ENCODE measurements at places on chromosomes 13 and 19.

- no peak for DNase-seq
These were observed 32.8 kb downstream of the ELF1 start for GRCh38 chr13:40986101-40986856.

- DNase-seq, result no peak
These were observed 179.6 kb downstream of the RFC3 start for GRCh38 chr13:33997574-33997973.

GRCh38 chr19:39111593-39112199 is 13.9 kb upstream of the PAK4 start:
- no peak for DNase-seq

GRCh38 chr13:113350065-113350937 is 13.6 kb downstream of the GRTP1 start:
- no peak for DNase-seq

DNA sequence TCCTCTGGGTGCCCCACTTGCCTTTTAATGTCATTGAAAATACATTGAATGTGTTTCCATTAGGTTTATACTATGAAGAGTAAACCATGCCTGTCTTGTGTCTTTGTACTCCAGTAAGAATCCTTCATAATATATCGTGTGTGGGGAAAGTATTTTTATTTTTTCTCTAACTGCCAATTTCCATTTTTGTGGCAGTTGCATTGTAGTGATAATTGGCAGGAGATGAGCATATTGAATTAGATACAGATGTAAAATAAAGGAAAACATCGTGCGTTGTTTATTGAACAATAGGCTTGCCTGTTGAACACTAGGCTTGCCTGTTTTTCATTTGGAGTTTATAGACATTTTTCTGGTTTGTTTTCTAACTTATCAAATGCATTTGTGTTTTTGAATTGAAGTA is 218.8 kb downstream of the NBEA start:
- DNase-seq, result no peak

DNA sequence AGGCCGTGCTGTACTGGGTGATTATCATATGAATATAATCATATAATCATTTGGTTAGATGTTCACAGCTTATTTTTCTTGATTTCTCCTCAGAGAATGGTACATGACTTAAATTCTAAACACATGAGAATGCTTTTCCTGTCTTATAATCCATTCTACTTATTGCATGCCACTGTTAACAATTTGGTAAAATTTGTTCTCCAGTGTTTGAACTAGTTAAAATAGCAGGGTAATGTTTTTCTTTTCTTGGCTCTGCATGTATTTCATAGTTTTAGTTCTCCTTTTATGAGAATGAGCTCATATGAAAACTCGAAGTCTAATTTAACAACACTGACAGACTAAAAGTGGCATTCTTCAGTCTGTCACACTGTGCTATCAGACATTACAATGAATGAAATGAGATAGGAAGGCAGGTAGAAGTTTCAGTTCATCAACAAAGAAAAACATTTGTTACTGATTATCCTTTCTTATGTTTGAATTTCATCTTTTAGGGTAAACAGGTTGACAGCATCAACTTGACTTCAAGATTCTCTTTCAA is 10.2 kb downstream of the SPRYD7 start:
- no peak for DNase-seq

DNA sequence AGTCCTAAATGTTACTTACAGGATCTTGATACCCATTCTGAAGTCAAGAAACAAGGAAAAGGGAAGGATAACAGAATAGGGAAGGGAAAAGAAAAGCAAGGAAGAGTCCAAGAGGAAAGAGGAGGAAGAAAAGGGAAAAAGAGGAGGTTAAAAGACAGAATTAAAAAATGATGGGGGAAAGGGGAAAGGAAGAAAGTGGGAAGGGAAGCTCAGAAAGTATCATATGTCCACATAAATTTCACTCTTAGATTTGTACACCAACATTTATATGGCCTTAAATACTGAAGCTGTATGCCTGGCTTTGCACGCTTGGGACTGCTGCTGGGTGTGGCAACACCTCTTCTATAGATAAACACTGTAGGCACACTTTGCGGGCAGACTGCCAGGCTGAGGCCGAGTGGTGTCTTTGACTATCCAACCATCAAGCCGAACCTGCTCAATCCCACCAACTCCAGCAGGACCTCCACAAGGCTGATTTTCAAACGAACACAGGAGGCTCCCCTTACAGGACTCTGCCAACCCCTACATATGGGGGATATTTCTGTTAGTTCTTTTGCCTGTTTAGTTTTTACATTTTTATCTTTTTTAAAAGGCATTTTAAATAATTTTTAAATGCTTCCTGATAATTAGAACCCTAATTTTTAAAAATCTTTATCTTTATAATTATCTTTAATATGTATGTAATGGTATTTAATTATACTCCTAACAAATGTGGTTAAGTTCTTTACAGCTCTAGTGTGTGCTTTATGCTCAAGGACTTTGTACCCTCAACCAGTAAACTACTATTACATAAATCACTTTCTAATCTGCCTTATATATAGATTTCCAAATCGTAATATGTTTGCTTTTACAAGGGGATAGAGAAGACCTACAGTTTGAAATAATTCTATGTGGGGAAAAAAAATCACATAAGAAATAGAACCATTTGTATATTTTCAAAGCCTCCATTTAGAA is 154.2 kb downstream of the DIAPH3 start:
- DNase-seq, result no peak

DNA sequence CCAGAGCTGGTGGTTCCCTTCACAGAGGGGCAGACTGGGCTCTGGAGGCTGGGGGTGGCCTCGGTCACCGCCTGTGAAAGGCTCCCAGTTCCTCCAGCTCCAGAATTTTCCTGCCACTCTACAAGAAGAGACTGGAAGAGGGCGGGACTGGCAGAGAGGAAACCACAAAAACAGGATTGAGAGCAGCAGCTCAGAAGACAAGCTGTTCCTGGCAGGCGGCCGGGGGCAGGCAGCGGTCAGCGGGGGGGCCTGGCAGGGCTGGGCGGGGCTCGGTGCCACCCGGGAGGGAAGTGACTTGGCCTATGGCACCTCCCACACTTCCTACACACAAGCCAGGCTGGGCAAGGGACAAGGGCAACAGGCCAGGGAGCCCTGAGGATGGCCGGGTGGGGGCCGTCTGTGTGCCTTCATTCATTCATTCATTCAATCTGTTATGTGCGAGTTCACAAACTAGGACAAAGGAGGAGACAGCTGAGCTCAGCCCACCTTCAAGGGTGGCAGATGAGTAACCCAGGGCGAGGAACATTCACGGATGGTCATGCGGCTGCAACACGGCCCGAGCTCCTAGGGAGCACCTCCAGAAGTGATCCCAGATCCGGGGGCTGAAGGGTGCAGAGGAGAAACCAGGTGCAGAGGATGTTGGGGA is 16.9 kb upstream of the BTBD2 start:
- peak; percentile 39 for DNase-seq

GRCh38 chr19:3146677-3147100 is 10.9 kb downstream of the GNA15 start:
- peak; percentile 66 for DNase-seq

DNA sequence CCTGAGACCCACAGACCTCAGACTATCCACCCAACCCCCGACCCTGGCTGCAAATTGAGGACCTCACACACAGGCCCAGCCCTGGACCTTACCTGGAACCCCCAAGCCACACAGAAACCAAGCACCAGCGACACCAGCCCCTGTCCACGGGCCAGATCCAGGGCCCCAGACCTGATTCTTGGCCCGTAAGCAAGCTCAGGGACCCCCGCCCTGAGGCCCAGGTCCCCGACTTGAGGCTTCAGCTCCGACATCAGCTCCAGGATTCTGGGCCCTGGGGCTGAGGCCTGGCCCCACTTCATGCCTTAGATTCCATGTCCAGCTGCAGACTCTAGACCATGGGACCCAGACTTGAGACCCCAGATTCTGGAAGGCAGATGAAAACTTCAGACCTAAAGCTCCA is 6.3 kb downstream of the TTYH1 start:
- DNase-seq, result no peak

DNA sequence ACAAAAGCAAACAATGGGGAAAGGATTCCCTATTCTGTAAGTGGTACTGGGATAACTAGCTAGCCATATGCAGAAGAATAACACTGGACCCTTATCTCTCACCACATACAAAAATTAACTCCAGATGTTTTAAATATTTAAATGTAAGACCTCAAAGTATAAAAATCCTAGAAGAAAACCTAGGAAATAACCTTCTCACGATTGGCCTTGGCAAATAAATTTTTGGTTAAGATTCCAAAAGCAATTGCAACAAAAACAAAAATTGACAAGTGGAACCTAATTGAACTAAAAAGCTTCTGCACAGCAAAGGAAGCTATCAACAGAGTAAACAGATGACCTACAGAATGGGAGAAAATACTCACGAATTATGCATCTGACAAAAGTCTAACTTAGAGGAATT is 10.8 kb upstream of the TDRD3 start:
- no peak for DNase-seq

DNA sequence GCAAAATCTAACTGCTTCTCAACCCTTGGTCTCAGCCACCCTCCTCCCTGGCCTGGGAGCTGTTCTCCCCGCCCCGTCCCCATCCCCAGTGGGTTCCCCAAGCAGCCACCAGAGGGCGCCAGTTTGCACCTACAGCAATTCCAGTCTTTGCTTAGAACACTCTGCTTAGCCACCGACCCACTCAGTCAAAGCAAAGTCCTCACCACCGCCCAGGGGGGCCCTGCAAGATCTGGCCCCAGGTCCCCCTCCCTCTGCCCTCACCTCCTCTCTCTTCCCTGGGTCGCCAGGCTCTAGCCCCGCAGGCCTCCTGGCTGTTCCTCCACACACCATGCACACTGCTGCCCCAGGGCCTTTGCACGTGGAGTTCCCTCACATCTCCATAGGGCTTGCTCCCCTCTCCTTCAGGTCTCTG is 12.4 kb downstream of the TMEM143 start:
- peak; percentile 69 for DNase-seq

GRCh38 chr13:42977219-42977659 is 14.8 kb downstream of the EPSTI1 start:
- no peak for DNase-seq

GRCh38 chr19:3682741-3683404 is 17.4 kb downstream of the PIP5K1C start:
- no peak for DNase-seq

- DNase-seq, result no peak
These were observed 19.6 kb downstream of the IER2 start for GRCh38 chr19:13169769-13170168.

DNA sequence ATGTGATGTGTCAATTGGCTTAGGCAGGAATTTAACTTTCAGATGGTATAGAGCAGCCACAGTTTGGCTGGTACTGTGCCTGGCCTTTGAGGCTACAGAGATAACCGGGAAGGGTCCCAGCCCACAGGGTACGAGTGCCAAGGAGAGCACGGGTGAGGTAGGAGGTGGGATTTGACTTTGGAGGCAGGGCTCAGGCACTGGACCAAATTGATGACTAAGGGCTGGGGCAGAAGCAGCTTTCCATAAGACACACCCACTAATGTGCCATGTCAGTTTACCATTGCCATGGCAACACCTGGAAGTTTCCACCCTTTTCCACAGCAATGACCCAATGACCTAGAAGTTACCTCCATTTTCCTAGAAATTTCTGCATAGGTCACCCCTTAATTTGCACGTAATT is 466.2 kb downstream of the TSHZ3 start:
- no peak for DNase-seq

DNA sequence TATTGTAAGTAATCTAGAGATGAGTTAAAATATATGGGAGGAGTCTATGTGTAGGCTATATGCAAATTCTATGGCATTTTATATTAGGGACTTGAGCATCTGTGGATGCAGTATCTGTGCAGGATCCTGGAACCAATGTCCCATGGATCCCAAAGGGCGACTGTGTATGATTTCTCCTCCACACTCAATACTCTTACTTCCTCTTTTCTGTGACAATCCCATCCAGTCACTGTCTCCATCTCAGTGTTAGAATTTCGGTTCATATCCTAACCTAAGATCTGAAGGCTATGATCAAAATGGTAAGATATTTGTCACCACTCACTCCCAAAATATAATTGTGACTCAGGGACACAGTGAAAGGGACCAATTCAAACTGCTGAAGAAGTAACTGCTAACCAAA is 15.1 kb upstream of the ZNF599 start:
- DNase-seq, result no peak

GRCh38 chr13:101785858-101786257 is 333.4 kb downstream of the ITGBL1 start:
- DNase-seq, result no peak

- DNase-seq, result no peak
These were observed 26.6 kb downstream of the SIGLEC7 start for GRCh38 chr19:51168564-51169282.

DNA sequence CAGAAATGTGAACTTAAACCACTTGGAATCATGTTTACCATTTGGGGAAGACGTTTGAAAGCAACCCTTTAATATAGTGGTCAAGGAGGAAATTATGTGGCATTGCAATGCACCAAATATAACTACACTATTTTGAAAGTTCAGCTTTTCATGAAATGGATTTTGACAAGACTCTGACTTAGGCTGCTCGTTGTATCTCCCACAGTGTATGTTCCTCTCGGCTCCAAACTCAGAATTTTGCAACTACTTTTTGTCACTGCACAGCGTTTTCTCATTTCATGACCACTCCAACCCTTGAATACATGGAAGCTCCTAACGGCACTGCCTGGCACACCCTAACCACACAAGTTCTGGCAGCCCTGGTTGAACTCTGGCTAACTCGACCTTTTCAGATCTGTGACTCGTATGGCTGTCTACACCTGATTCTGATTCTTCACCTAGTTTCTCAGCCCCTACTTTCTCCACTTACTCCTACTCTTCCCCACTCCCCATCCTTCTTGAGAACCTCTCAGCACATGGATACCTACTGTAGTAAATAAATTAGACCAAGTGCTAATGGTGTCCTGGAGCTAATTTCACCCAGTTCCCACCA is 7.0 kb upstream of the POMP start:
- no peak for DNase-seq

- no peak for DNase-seq
These were observed 14.8 kb downstream of the MEIS3 start for GRCh38 chr19:47404334-47405196.

DNA sequence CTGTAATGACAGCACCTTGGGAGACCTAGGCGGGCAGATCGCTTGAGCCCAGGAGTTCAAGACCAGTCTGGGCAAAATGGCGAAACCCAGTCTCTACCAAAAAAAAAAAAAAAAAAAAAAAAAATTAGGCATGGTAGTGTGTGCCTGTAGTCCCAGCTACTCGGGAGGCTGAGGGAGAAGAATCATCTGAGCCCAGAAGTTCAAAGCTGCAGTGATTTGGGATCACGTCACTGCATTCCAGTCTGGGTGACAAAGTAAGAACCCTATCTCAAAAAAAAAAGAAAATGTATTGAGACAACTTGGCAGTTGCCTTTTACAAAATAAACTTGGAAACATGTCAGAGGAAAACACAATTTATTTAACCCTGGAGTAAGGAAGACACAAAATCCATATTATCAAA is 26.8 kb downstream of the RBM26 start:
- no peak for DNase-seq
